ENCODE measurements at places on chromosomes 12 and 14.

GRCh38 chr14:93709249-93709648, 79.0 kb downstream of the PRIMA1 start:
- DNase-seq: no peak

DNA sequence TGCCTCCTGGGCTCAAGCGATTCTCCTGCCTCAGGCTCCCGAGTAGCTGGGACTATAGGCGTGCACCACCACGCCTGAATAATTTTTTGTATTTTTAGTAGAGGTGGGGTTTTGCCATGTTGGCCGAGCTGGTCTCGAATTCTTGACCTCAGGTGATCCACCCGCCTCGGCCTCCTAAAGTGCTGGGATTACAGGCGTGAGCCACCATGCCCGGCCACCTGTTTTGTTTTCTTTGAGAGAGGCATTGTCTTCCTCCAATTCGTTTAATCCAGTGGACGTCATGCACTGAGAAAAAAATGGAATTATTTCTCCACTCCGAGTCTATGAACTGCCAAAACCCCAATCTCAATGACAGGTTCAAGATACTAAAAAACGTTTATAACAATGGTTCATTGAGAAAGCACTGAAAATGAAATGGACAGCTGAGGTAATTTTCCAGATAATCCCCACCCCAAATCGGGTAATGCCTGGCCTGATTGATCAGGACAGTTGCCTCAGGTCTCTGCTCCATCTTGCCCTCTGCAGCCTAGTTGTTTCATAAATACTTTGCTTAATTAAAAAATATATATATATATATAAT, 132.7 kb upstream of the PARP11 start:
- no peak for DNase-seq

- no peak for DNase-seq
Measured at GRCh38 chr14:71397371-71397770, 490.1 kb downstream of the PCNX1 start.

- DNase-seq: no peak
Measured at GRCh38 chr12:11555743-11556625, 93.5 kb upstream of the ETV6 start.

DNA sequence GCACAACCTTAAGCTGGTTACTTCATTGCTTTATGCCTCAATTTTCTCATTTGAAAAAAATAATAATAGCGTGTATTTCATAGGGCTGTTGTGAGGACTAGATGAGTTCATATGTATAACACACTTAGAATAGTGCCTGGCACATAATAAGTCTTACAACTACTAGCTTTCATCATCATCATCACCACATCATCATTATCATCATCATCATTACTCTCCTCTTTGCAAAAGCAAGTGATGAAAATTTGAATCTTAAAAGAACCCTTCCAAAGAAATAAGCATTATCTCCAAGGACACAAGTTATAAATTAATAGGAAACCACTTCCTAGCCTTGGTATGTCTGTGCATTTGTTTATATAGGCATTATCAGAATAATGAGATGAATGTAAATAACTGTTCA, 117.0 kb downstream of the ST8SIA1 start:
- DNase-seq: no peak

DNA sequence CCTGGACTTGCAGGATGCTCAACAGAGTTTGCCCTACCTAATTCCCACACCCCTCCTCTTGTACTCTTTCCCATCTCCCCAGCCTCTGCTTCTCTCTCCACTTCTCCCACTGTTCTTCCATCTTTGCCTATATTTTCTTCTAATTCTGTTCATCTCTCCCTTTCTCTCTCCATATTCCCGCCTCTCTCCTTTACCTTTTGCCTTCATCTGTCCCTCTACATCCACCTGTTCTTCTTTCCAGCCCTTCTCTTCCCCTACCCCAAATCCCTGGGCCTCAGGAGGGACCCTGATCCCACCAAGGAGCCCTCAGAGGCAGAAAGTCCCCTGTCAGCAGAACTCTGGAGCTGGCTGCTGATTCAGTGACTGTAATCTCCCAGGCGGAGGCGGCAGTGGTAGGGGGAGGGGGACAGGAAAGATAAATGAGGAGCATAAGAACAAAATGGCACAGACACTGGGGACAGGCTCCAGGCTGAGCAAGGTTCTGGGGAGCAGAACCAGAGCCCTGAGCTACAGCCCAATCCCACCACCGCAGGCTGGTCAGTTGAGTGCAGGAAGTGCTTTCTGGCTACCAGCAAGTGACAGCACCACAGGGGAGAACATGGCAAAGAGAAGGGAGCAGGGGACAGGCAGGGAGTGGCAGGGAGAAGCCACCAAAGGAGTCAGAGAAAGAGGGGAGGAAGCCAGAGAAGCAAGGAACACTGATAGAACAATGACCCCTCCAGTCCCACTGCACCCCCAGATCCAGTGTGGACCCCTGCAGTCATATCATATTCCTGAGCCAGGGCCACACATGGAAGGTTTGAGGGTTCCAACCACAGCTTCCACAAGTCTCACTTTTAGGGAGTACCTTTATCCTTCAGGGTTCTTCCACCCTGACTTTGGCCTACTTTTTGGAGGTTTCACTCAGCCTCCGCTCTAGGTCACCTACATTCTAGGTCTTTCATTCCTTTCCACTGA, 27.0 kb downstream of the SMUG1 start:
- no peak for DNase-seq

- no peak for DNase-seq
Measured at GRCh38 chr12:97027482-97027881, 120.4 kb downstream of the NEDD1 start.

DNA sequence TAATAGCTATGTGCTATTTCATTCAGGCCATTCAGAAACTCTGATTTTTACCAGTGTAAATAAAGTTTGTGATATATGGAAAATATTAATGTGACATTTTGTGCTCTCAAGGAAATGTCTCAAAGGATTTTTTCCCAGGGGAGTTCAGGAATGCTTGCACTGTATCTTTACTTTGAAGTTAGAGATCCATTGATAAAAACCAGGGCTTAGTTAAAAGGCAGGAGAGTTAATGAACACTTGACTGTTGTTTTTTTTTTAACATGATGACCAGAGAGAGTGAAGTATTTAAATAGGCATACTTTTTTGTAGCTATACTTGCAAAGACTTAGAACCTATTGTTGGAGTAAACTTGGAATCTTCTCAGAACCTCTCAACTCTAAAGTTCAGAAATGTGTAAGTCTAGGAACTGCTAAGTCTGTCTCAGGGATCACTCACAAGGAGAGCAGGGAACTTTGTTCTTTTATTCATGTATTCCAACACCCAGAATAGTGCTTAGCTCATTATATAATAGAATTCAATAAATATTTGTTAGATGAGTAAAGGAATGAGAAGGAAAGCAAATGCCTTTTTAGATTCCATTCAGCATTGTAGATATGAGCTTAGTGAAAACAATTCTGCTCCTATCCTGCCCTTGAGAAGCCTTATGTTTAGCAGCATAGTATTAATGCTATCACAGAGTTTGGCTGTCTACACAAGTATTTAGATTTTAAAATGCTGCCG, 117.5 kb downstream of the DAAM1 start:
- no peak for DNase-seq

DNA sequence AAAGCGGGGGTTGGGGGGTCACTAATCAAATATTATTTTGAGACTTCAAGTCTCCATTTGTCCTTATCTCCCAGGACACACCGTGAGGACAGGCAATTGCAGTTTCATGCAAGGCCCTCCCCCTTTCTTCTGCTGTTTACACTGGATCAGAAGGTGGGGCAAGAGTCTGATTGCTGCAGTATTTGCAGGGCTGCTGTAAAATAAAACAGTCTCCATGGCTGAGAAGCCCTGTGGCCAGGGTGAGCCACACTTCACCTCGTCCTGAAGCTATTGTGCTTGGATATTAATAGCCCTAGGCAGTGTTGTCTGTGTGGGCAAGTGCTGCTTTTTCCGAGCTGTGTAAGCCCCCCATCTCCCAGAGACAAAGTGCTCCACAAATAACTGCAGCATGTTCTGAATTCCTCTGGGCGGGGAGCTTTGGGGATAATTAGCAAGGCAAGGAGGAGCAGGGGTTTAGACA, 187.4 kb upstream of the NTF3 start:
- DNase-seq: peak; percentile 67

DNA sequence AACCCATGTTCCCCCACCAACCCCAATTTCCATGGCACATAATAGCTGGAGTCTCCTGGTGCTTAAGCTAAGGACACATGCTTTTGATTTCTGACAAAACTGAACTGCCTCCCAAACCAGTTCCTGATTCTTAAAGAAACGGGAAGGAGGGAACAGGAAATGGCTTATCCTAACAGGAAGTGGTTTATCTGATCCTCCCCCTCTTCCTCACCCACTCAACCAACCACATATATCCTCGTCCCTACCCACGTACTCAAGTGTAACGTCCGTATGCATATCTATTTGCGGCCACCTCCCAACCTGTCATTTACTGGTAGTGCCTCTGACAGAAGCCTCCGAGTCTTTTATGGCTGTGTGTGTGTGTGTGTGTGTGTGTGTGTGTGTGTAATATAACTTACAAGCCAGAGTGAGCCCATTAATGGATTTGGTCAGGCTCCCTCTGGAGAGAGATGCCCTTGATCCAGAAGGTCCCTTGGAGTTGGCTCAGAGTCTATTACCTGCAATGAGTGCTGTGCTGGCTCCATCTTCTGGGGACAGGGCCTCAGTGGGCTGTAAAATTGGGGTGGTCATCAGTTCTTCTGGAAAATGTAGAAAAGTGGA, 7.7 kb downstream of the DAZAP2 start:
- no peak for DNase-seq

DNA sequence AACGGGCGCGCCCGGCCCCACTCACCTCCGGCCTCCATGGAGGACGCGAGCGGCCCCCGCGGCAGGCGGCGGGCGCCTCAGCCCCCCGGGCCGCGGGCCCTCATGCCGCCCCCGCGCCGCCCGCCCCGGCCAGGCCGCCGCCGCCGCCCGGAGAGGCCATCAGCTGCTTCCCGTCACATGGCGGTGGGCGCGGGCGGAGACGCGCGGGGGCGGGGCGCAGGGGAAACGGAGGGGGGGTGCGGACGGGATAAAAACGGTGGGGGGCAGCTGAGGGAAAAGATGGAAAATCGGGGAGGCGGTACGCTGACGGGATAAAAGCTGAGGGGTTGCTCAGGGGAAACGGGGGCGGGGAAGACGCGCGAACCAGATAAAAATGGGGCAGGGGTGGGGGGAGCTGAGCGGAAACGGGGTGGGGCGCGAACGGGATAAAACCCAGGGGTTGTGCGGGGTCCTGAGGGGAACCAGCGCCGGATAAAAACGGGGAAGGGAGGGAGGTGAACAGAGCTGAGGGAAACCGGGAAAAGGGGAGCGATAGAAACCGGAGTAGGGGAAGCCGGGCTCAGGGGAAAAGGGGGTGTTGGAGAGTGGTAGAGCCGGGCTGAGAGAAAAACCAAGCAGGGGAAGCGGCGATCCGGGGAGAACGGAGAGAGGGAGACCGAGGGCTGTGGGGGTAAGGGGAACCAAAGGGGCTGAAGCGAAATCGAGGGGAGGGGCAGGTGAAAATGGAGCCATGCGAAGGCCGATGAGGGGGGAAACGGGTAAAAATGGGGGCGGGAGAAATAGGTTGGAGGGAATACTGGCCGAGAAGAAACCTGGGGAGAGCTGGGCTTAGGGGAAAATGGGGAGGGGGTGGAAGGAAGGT, at the start of gene WSB2:
WSB2 (minus strand) TSS at position 169 of the 862 bp plus-strand sequence; CDS start at position 38, 131 bp downstream.
- DNase-seq: peak; percentile 77

DNA sequence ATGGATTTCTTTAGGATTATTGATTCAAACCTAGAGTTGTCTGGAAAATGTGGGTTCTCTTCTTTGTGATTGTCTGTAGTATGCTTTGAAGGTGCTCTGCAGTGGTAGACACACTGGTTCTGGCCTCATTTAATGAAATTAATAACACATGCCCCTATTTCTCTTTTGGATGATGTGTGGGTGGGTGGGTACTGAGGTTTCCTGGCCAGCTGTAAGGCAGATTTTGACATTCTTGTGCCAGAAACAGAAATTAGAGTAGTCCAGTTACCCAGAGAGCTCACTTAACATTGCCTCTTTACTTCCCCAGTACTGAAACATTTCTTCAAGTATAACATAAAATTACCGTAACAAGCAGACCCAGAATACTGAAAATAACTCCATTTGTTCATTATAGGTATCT, 14.4 kb downstream of the TSFM start:
- DNase-seq: no peak

DNA sequence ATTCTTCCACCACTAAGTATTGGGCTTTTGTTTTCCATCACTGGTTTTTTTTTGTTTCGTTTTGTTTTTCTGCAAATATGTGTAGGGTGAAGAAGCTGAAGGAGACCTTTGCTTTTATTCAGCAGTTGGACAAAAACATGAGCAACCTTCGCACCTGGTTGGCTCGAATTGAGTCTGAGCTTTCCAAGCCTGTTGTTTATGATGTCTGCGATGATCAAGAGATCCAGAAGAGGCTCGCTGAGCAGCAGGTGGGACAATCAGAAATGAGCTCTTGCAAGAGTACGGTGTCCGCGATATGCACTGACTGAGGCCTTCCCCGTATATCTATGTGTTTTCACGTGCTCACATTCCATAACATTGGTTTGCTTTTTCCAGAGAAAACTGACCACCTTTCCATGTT, 91.5 kb downstream of the ESR2 start:
- DNase-seq: no peak
